Left kidney (tissue), 8 donors: ENCODE measurements at places on chromosomes 1 and 21.

GRCh38 chr1:63624911-63625310 lies 31.7 kb downstream of the PGM1 start:
- no peak for DNase-seq

DNA sequence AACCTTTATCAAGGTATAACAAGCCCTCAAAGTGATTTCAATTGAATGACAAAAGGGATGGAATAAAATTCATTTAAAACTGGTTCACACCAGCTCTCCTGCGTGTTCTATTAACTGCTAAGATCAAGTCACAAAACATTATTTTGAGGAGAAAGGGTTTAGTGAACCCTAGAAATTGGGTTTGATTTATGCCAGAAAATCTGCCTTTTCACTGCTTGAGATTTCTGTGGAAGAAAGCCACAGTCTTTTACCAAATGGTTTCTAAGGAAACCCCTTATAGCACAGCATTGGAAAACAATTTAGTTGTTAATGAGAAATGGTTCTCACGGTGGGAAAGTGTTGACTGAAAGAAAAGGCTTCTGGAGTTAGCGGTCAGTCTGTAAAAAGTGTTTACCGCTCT lies 43.6 kb upstream of the DPH5 start:
- no peak for DNase-seq

DNA sequence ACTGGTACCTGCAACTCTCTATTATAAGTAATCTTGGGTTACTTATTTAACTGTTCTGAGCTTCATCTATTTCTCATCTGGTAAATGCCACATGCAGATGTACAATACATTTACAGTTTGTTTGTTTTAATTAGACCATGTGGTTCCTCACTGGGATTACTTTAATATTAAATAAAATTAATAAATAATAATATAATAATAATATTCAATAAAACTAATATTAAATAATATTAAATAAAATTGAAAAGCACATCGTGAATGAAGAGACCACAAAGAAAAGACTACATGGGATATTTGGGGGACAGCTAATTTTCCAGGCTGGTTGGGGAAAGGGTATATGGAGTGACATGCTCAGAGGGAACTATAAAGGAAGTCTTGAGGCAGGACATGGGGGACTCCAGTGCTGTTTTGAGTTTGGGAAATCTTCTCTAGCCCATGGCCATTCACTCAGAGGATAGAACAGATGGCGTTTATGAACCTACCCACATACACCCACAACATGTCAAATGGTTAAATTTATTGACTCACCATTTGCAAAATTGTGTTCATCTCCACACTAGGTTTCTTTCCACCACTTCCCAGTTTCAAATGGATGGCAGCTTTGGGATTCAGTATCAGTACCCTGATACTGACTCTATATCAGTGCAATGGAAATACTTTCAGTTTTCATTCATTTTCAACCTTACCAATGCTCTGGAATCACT lies 25.6 kb downstream of the DIRAS3 start:
- DNase-seq, result no peak

- DNase-seq, result no peak
Measured at GRCh38 chr1:86068841-86069756, 87.5 kb downstream of the COL24A1 start.

DNA sequence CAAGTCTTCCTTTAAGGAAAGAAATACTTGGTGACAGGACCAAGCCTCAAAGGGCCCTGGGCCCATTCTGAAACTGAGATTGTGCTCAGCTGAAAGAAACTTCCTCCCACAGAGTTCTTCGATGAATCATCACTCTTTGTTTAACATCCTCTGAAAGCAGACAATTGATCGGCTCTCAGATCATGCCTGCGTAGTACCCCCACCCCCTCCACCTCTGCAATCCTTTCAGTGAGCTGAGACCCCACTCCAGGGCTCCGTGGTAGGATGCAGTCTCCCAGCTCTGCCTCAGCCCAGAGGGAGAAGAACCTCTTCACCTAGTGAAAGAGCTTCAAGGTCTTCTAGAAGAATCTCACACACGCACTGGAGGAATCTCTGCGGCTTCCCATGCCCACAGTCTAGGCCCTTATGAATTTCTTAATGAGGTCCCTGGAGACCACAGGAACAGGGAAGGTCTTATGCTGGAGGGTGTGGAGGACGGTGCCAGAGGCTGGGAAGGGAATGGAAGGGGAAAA lies 104.9 kb upstream of the SOD1 start:
- DNase-seq, result no peak

GRCh38 chr21:36441715-36442114 lies 38.2 kb downstream of the CLDN14 start:
- no peak for DNase-seq

GRCh38 chr1:9150582-9151327 lies 21.9 kb upstream of the GPR157 start:
- no peak for DNase-seq

DNA sequence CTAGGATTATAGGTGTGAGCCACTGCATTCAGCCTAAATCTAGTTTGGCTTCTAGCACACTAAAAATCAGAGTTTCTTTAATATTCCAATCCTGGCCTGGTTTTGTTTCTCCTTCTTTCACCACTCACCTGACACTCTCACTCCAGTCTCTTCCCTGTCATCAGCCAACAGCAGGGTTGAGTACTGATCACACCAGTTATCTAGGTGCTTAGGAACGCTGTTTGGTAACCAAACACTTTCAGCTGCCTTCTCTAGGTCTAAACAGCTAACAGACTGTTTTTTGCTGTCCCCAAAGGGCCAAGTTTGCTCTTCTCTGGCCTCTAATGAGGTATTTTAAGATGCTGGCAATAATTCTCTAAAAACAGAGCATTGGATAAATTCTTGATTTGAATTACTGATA lies 17.7 kb upstream of the FRRS1 start:
- DNase-seq, result no peak
